Erythroblast (primary cell): ENCODE measurements at places on chromosomes 2 and 18.

GRCh38 chr2:232211743-232212686 is 166.5 kb upstream of the ALPP start:
- DNase-seq: no peak

GRCh38 chr2:20363578-20363977 is 12.9 kb upstream of the PUM2 start:
- DNase-seq: no peak

DNA sequence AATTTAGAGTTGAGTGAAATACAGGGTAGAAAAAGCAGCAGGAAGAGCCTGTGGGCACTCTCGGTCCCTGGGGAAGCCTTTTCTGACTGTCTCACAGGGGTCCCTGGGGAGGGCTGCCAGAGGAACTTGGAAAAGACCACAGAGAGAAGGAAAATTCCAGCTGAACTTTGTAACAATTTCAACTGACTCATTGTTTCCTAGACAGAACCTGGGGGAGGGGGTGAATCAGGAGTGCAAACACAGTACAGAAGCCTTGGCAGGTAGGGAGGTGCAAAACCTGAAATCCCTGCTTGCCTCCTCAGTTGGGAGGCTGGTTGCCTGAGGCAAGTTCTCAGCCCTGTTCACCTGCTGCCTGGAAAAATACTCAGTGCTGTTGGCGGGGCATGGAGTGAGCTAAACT is 106.8 kb downstream of the GRB14 start:
- DNase-seq: no peak

DNA sequence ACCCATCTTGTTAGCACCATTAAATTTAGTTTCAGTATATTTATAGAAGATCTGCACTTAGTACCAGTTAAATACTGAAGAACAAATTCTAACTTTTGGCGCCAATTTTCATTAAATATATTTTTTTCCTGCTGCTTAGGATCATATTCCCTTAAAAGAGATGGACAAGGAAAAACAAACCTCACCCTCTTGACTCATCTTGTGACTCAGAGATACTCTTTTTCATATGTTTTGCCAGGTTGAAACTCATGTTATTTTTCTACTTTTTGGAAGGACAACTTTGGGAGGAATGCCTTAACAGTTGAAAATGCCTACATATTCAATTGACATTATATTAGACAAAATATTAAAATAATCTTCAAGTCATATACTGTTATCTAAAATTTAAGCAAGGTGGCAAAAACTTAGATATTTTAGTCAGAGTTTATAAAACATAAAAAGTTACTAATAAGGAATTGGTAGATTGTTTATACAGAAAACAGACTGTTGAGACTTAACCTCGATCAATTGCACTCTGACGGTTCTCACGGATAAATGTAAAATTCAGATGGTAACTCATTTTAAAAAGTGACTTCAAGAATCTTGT is 36.2 kb downstream of the PNO1 start:
- DNase-seq: no peak

DNA sequence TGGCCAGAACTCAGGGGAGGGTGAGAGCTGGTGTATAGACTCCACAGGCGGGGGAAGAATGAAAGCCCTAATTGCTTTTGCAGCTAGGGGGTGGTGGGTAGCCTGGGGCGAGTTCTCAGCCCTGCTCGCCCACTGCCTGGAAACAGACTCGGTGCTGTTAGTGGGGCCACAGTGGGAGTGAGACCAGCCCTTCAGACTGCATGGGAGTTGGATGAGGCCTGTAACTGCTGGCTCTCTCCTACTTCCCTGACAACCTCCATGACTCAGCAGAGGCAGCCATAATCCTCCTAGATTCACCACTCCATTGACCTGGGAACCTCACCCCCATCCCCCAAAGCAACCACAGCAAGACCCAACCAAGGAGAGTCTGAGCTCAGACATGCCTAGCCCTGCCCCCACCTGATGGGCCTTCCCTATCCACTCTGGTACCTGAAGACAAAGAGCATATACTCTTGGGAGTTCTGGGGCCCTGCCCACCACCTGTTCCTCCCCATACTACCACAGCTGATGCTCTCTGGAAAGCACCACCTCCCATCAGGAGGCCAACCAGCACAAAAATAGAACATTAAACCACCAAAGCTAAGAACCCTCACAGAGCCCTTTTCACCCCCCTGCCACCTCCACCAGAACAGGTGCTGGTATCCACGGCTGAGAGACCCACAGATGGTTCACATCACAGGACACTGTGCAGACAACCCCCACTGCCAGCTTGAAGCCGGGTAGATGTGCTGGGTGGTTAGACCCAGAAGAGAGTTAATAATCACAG is 226.3 kb downstream of the EIPR1 start:
- DNase-seq: no peak

GRCh38 chr18:29465526-29465925 is 1288.6 kb upstream of the CDH2 start:
- no peak for DNase-seq

- no peak for DNase-seq
Observed at GRCh38 chr2:221495731-221496130, 76.4 kb downstream of the EPHA4 start.

DNA sequence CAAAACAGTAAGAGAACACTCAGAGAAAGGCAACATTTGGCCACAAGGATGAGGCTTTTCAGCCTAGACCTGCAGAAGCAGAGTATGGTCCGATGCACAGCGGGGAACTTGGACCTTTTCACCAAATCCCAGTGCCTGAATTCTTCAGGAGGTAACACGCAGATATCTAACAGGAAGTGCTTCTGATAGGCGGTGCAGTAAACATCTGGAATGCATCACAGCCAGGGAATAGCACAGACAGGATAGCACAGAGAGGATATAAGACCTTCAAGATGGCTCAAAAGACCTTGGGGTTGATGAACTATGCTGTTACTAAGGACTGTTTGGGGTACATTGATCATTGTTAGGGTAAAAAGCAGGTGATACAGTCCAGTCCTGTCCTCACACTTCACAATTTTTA is 1.7 kb downstream of the TMEM127 start:
- DNase-seq: no peak

- DNase-seq: no peak
Observed at GRCh38 chr2:231680992-231681852, 27.1 kb upstream of the PTMA start.

DNA sequence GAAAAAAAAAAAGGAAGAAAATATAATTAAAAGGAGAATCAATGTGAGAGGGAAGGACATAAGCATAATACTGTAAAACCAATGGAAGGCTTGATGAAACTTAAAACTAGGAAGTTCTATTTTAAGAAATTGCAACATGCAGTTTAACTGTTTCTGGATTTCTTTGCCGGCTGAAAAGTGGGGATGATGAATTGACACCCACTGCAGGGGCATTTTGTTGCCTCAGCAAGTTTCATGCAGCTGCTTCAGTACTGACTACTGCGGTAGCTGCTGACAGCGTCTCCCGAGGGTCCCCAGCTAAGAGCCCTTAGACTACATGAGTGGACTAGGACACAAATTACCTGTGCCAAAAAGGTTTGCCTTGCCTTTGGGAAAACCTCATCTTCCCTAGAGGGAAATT is 69.2 kb downstream of the B3GNT2 start:
- DNase-seq: no peak

- DNase-seq: no peak
Observed at GRCh38 chr2:226655871-226656270, 143.7 kb downstream of the IRS1 start.

GRCh38 chr2:230068016-230068650 is 591 bp downstream of the SLC16A14 start:
- DNase-seq: peak; percentile 32

- no peak for DNase-seq
Observed at GRCh38 chr2:15506229-15506819, 54.8 kb downstream of the NBAS start.

- no peak for DNase-seq
Observed at GRCh38 chr2:239359196-239359912, 41.5 kb downstream of the HDAC4 start.

- DNase-seq: no peak
Observed at GRCh38 chr2:183630964-183631363, 506.7 kb downstream of the NUP35 start.
